MCF 10A (cell line): ENCODE measurements at places on chromosomes 13 and 19.

GRCh38 chr13:62014299-62014698 lies 598.6 kb upstream of the PCDH20 start:
- DNase-seq: peak; percentile 38

DNA sequence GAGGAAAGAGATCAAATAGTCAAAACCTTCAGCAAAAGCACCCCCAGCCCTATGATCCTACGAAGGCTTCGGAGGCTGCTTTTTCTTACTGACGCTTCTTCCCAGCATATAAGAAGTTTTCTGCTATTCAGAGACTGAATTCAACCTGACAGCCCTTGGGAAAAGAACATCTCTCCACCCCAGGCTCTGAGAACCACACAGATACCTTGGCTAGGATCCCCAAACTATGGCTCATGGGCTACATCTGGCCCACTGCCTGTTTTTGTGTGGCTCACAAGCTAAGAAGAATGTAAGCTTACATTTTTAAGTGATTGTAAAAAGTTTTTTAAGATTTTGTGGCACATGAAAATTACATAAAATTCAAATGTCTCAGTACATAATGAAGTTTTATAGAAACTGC lies 3.0 kb downstream of the SLC15A1 start:
- peak; percentile 47 for DNase-seq

DNA sequence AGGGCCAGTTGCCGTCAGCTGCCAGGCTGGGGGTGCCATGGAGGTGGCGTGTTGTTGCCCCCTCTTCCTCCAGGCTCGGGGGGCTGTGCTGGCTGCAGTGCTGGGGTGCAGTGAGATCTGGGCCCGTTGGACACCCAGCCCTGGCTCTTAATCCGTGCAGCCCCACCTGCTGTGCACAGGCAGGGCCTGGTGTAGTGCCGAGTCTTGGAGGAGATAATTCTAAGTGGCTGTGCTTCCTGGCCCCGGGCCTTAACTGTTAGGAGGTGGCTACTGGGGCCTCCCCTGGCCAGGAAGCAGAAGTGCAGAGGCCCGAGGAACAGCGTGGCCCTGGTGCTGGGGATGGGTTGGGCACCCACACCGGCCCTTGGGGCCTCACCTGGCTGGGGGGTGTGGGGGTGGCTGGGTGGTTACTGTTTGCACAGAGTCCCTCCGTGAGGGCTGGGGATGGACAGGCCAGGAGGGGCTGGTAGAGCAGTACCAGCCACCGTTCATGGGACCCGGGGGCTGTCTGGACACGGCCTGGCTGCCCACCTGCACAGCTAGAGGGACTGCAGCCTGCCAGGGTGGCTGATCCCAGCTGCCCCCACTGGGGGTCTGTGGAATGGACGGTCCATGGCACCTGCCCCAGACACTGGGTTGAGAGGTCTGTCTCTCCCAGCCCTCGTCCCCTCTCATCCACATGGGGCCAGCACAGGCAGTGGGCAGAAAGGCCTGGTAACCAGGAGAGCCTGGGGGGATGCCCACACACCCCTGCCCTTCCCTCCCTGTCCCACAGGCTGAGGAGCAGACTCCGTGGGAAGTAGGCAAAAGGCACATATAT lies 3.3 kb downstream of the GPX4 start:
- DNase-seq: peak; percentile 82

DNA sequence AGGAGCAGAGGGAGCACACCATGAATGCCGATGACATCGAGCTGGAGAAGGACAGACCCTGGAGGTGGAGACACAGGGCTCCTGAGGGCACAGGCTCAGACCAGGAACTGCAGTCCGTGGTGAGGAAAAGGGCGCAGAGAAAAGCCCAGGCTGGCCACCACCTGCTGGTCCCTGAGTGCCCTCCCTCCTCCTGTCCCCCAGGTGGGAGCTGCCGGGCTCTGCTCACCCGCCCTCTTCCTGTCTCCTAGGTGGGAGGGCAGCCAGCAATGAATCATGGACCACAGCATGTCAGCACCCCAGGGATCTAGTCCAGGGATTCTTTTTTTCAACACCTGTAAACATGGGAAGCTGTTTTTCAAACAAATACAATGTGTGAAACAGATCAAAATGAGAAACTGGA lies 94.6 kb upstream of the ARHGEF7 start:
- no peak for DNase-seq

DNA sequence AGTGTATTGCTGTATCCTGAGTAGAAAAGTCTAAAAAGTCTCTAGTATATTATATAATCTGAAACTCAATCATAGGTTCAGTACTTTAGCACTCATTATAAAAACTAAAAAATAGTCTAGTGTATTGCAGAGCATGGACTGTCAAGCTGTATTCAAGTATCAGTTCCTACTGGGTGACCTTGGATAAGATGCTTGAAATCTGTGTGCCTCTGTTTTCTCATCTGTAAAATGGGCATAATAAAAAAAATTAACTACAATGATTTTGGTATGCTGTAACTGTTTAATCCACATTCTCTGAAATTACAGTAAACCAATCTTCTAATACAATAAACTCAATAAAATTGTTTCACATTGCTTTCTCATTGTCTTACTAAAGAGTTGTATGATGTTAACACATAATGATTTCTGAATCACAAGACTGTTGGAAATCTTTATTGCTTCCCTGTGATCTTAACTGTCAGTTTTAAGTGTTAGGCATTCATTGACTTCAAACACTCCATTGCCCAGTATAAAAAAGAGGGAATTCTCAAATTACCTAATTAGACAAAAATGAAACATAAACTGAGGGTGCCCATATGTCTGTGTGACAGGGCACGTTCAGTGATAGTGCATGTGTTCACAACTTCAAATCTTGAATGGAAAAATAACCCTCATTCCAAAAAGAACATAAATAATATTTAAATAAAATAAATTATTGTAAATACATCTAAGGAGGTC lies 2.2 kb downstream of the STARD13 start:
- DNase-seq: no peak

DNA sequence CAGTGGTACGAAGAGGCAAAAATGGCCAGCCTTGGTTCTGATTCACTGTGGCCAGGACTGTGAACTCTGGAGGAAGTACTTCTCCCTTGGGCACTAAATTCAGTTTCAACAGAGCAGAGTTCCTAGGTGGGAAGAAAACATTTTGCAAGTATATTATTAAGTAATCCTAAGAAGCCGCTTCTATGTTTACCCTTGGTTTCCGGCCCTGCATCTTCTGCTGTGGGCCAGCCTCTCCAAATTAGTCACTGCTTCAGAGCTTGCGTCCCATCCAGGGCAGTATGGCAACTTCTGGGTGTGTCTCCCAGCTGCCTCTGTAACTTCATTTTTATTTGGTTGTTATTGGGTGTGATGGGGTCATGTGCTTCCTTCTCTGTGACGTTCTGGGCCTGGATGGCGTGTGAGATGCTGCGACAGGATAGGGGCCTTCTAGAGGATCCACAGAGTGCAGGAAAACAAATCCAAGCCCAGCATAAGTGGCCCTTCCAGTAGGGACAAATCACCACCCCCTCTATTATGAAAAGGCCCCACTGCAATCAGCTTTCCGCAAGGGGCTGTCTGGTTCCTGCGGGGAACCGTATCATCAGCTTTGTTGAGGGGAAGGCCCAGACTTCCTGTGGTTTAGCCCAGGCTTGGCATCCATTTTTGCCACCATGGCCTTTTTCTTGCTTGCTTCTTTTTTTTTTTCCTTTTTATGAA lies 55.1 kb upstream of the C1QTNF9 start:
- peak; percentile 66 for DNase-seq

- DNase-seq: no peak
Measured at GRCh38 chr19:13039211-13039789, 44.0 kb downstream of the NFIX start.

DNA sequence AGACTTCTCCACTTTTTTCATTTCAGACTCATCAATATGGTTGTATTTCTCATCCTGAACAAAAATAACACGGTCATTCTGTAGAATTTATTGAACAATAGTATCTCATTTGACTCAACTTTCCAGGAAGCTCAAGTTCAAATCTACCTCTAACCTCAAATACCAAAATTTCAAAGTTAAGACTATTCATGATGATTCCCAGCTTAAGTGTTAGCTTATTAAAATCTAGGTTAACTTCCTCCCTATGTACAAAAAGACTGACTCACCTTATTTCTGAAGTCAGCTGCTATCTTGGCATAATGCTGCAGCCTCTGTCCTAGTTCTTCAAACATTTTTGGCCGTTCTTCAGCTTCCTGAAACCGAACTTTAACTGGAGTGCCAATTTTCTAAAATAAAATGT lies 23.2 kb downstream of the HSPH1 start:
- no peak for DNase-seq

GRCh38 chr13:110209950-110210603 lies 96.9 kb downstream of the COL4A1 start:
- DNase-seq: peak; percentile 84

DNA sequence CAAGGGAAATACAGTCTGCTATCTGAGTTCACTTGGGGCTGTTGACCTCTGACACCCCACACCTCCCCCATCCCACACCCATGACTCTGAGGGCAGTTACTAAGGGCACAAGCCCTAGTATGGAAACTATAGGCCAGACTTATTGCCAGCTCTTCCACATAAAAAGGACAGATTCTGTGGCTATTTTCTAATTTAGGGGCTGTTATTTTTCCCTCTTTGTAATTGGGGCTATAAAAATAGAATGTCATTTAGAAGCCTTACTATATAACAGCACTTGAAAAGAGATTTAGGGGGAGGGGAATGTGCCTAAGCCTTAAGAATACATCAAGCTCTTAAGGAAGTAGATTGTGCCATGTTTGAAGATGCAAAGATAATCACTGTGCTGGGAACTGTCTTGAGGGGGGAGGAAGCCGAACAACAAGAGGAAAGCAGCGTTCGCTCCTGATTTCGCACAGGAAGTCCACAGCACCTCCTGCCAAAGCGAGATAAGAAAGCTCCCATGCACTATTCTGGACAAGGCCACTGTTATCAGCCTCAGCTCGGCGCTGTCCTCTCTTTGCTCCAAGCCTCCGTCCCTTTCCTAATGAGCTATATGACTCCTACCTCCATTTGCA lies 86.6 kb downstream of the FLT1 start:
- no peak for DNase-seq

DNA sequence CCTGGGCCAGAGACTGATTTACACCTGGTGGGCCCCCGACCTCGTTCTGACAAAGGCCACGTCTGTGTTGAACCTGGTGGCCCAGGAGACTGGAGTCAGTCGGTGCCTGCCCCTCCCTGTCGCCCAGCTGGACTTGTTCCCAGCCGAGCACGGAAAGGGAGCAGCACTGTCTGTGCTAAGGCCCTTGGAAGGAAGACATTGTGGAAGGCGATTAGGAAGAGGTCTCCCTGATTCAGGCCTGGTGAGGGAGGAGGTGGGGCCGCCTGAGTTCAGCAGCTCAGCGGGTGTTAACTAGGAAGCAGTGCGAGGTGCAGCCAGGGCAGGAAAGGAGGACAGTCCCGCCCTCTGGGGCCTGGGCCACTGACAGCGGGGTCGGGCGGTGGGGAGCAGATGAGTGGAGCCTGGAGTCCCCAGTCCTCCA lies 64.7 kb downstream of the GPR12 start:
- no peak for DNase-seq

DNA sequence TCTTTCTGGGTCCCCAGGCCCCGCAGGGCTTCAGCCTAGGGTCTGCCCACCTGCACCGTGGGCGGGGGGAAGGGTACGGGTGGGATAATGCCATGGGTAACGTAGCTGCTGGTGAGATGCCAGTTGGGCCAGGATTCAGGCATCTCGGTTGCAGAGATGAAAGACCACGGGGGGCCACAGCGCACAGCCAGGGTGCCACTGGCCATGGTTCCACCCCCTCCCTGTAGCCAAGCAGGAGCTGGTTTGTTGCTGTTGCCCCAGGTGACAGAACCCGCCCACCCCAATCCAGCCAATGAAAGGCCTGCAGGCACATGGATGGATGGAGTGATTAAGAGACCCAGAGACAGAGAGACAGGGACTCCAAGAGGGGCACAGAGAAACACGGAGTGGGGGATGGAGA lies 1.0 kb upstream of the CGB7 start:
- peak; percentile 26 for DNase-seq

- DNase-seq: no peak
Measured at GRCh38 chr19:47095476-47096099, 18.0 kb downstream of the ZC3H4 start.

- DNase-seq: no peak
Measured at GRCh38 chr13:83980331-83980730, 98.1 kb upstream of the SLITRK1 start.

DNA sequence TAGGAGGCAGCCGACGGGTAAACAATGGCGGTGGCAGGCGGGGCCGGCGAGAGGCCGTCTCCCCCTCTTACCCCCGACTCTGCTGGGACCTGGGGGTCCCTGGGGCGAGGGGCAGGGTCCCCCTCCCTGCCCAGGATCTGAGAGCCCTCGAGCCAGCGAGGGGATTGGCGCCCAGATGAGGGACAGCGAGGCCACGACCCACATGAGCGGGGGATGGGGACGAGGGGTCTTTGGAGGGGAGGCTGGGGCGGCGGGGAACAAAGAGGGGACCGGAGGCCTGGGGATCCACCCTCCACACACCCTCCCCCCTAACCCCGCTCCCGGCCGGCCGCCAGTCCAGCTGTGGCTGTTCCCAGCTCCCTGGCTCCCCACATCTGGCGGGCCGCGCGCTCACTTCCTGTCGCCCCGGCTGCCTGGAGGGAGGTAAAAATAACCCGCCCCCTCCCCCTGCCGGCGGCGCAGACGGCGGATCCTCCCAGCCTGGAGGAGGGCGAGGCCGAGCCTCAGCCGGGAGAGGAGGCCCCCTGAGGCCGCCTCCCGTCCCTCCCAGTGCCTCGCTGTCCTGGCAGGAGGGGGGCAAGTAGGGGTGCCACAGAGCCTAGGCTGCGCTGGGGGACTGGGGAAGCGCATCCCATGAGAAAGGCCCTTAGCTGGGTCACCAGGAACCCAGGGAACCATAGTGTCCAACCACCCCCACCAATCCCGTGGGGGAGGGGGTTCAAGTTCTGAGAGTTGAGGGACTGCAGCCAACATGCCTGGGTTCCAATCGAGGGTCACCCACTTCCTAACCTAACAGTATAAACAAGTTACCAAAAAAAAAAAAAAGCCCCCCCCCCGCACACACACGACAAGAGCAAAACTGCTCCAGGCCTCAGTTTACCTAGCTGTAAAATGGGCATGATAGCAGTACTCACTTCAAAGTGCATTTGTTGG lies 29.3 kb upstream of the NANOS3 start:
- peak; percentile 90 for DNase-seq

GRCh38 chr13:101115762-101116171 lies 300.5 kb downstream of the NALCN start:
- no peak for DNase-seq

DNA sequence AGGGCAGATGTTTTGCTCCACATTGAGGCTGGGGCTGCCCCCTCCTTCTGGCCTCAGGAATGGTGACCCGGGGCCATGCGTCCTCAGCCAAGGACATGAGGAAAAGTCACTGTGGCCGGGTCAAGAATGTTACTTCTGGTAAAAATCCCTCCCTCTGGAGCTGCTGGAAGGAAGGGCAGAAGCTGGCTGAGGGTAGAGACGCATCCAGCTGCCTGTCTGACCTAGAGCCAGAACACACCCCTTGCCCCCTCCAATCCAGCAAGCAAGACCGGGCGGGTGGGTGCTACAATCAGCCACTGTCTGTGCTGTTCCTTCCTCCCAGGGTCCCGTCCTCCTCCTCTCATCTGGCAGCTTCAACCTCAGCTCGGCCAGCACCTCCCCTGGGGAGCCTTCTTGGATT lies 59.0 kb downstream of the PTPRS start:
- no peak for DNase-seq

DNA sequence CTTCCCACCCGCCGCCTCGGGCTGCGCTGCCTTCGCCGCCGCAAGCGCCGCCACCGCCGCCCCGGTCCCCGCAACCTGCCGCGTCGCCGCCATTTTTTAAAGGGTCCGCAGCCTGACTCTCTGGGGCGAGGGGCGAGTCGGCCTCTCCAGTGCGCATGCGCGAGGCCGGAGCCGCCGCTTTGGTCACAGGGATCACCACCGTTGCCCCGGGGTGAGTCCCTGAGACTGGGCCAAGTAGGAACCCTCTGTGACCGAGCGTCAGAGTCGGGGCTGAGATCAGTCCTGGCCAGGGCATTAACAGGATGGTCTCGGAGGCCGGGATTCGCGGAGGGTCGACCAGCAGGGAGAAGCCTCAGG lies 42.6 kb downstream of the ZNF146 start:
- DNase-seq: no peak
